Thoracic aorta endothelial cell (primary cell): ENCODE measurements at places on chromosomes 2 and 18. TPM values are rescaled to one million over a fixed set of nuclear protein-coding genes. Genes with fewer than 3 reads are reported as not detected.

The UGT1A9 gene
- not detected in 2 replicates for total RNA-seq

The COL3A1 gene
- 1.0 and 3.5 TPM in 2 replicates for total RNA-seq

The GKN1 gene
- total RNA-seq: not detected in 2 replicates

The SCRN3 gene
- 29.8 and 34.2 TPM in 2 replicates for total RNA-seq

The FAP gene
- total RNA-seq: 0.53 and 5.9 TPM in 2 replicates

The IL36G gene
- not detected in 2 replicates for total RNA-seq

The FLACC1 gene
- total RNA-seq: 0.93 and 2.3 TPM in 2 replicates

The MYO5B gene
- total RNA-seq: 0.27 and 0.36 TPM in 2 replicates

The ANKRD53 gene
- total RNA-seq: 0.13 and 0.50 TPM in 2 replicates

The GPR17 gene
- not detected in 2 replicates for total RNA-seq

The CD28 gene
- total RNA-seq: under 0.01 and 0.07 TPM in 2 replicates

The POLR1A gene
- 55.3 and 62.5 TPM in 2 replicates for total RNA-seq

The LRRC30 gene
- total RNA-seq: not detected in 2 replicates

The LINC00305 gene
- not detected in 2 replicates for total RNA-seq
